ENCODE measurements at places on chromosomes 1 and 21.

DNA sequence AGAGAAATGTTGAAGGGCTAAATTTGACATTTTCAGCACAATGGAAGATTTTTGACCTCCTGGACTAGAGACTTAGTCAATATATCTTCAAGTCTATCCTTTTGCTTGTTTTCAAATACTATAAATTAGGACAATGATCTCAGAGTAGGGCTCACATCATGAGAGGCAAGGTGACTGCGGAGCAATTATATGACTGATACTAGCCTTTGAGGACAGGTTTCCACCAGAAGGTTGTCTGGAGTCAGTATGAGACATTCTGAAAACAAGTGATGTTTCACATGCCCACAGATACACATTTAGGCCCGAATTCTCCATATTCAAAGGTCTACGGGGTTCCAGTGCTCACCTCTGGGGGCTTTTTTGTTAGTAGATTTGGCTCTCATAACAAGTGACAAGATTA, 142.3 kb upstream of the SAMSN1 start:
- DNase-seq: no peak

GRCh38 chr1:19852036-19852435, 30.2 kb upstream of the OTUD3 start:
- no peak for DNase-seq

DNA sequence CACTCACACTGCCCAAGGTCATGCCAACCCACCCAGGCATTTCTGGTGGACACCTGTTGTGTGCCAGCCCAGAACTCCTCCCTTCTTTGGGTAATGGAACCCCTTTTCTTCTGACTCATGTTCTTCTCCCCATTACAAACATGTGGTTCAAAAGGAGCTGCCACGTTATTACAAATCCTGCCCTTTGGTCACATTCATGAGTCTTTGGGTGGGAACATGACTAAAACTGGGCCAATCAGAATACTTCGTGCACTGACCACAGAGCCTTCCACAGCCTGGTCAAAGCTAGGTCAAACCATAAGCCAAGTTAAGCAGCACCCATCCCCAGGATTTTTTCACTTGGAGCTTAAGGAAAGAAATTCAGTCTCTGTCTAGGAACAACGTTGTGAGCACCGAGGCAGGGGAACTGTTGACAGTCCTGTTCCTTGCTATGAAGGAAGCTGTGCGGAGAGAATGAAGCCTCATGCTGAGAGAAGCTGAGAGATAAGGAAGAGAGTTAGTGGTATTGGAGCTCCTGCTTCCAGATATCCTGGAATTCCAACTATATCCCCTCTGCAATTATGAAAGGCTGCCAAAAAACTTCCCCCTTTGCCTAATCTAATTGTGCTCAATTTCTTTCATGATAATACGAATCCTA, 46.8 kb upstream of the DIPK1A start:
- DNase-seq: no peak

DNA sequence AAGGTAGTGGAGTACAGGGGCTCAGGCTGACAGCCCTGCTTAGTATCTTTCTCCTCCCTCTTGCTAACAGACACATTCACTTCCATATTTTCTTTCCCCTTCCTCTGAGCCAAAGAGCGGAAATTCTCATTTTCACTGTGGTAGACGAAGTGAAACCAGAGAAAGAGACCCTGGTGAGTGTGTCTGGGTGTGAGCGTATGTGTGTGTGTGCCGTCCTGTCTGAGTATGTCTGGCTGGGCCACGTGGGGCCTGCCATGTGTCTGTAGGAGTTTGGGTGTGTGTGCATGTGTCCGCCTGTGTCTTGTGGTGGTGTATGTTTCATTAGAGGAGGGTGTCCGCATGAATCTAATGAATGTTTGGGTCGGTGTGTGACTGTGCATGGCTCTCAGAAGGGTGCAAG, 1.7 kb downstream of the COL8A2 start:
- DNase-seq: no peak

GRCh38 chr1:47231301-47232186, 481 bp downstream of the TAL1 start:
- no peak for DNase-seq

DNA sequence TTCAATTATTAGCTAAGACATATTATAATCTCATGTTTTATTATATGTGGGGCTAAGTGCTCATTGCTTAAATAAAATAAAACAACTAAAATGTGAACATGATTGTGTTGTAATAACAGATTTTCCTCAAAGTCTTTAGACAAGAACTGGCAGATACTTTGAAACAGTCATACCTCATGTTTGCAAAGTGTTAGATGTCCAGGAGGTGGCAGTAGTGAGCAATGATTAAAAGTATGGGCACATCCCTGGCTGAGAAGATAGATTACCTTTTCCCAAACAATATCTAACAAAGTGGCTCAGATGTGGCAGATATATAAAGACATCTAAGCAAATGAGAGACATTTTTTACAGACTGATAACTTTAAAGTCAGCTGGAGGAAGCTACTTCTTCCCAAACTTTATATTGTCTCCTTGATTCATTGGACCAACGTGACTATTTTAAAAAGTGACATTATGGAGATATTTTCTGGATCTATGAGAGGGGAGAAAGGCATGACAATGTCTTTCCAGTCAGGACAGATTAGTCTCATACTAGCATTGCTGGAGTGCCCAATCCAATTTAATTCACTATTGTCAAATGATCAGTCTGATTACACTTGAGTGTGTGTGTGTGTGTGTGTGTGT, 269.8 kb downstream of the S1PR1 start:
- DNase-seq: no peak

- DNase-seq: no peak
Observed at GRCh38 chr21:43292041-43292865, 123.4 kb downstream of the CRYAA start.

DNA sequence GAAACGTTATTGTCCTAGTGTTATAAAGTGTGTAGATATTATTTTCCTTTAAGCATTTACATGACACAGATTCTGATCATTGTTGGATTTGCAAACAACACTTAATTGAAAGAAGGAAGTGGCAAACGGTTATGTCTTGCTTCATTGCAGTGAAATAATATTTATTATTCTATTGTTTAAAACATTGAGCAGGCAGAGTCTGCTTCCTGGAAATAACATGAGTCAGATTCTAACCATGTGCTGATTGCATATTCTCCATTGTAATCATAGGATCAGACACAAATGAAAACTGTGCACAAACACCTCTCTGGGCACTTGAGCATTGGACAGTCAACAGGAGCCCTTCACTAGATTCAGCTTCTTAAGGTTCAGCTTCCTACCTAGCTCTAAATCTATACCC, 46.8 kb upstream of the USP25 start:
- no peak for DNase-seq

DNA sequence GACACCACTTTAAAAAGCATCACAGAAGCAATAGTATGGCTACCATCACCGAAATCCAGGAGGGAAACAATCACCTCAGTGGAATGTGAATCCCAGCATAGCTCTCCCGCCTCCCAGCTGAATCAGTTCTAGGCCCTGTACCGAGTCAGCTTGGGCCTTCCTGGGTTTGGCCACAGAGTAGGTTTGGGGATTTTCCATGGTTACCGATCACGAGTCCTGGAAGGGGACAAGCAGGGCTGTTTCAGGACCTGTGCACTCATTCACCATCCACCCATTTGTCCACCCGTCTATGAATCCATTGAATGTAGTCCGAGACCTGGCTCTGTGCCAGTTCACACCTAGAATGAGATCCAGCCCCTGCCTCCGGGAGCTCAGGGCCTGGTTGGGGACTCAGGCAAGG, 94.2 kb downstream of the ARHGEF10L start:
- DNase-seq: no peak

DNA sequence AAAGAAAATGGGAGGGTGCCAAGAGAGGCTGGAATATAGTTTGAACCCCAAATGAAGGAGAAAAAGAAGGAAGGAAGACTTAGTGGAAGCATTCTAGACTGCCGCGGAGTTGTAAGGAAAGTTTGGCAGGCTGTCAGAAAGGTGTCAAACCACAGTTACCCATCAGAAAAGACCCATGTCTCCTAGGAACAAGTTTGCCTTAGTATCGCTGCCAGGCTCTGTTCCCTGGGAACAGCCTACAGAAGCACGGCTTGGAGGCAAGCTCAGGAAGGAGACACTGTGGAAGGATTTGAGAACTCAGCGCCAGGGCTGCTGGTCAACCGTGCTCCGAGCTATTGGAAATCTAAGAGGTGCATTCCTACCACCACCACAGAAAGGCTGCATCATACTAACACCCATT, 197.4 kb downstream of the RRAGC start:
- no peak for DNase-seq

- no peak for DNase-seq
Observed at GRCh38 chr1:38111589-38111988, 65.0 kb upstream of the POU3F1 start.

DNA sequence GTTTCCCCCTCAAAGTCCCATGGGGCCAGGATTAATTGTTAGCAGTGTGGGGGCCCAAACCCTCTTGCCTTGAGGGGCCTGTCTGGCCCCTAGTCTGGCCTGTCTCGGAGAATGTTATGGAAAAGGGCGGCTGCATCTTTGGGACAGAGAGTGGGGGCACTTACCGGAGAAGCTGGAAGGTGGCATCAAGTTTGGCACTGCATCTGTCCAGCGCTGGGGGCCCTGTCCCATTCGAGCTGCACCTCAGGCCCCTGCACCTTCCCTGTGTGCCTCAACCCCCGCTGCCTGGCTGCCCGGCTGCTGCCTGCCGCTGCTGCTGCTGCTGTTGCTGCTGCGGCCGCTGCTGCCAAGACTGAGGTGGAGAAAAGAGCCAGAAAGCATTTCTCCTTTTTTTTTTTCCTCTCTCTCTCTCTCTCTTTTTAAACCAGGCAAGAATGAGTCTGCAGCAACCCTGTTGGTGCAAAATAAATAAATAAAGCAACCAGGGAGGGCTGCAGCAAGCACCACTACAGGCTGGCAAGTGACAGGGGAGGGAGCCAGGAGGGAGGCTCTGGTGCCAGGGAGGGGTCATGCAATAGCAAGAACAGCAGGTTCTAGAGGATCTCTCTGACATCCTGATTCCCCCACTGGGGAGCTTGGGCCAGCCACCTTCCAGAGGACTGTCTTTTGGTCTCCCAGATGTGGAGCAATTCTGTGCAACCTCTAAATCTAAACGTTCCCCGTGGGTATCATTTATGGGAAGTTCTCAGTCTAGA, at the start of gene LINGO4:
TSS of gene LINGO4 (minus strand) at position 354 of the 755 bp plus-strand sequence. CDS start 2,715 bp downstream, outside the sequence.
- no peak for DNase-seq

DNA sequence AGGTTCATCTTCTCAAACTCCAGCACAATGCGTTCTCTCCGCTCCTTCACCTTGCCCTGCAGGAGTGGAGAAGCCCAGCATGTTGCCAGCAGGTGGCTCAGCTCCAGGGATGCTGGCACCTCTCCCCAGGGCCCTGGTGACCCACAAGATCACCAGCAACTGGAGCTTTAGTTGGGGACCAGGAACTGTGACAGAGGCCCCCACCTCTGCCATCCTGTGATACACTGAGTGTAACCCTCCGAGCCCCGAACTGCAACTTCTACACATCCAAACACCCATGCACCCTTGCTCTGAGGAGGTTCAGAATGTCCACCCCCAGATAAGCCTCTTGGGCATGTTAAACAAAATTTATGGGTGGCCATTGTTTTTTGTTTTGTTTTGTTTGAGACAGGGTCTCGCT, 4.5 kb upstream of the TRIM11 start:
- DNase-seq: no peak

GRCh38 chr1:151058692-151059091, 730 bp downstream of the CDC42SE1 start:
- no peak for DNase-seq

- no peak for DNase-seq
Observed at GRCh38 chr1:55272994-55273393, 57.8 kb upstream of the USP24 start.

- no peak for DNase-seq
Observed at GRCh38 chr1:40977716-40978115, 1.8 kb upstream of the CTPS1 start.

DNA sequence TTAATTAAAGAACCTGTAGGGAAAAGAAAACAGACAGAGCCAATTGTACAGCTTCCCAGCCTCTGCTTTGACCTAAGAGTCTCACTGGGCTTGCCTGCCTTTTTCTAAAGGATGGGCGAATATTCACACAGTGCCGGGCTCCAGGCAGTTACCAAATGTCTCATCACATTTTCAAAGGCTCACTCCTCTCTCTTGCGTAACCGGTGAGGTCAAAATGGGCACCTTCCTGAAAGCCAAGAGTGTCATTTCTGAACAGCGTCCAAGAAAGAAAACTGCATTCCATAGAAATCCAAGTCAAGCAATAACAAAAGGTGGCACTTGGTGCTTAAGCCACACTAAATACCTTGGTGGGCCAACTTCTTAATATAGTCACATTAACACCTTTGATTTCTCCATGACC, 710 bp upstream of the PALMD start:
- no peak for DNase-seq

DNA sequence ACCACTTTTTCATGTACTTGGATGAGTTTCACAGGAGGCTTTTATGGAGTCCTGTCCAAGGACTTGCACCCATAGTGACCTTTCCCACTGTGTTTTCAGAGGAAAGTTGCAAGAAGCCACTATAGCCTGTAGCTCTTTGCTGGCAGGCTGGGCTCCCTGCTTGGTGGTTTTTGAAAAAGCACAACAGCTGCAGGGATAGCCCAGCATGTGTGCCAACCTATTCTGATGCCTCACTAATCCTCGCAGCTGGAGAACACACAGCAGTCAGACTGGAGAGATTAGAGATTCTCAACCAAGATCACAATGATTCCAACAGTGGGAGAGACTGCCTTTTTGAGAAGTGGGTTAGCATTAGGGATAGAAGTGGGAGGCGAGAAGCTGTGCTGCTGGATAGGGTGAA, 24.1 kb upstream of the ARHGEF11 start:
- no peak for DNase-seq

- no peak for DNase-seq
Observed at GRCh38 chr1:200869753-200870391, 2.9 kb upstream of the GPR25 start.

DNA sequence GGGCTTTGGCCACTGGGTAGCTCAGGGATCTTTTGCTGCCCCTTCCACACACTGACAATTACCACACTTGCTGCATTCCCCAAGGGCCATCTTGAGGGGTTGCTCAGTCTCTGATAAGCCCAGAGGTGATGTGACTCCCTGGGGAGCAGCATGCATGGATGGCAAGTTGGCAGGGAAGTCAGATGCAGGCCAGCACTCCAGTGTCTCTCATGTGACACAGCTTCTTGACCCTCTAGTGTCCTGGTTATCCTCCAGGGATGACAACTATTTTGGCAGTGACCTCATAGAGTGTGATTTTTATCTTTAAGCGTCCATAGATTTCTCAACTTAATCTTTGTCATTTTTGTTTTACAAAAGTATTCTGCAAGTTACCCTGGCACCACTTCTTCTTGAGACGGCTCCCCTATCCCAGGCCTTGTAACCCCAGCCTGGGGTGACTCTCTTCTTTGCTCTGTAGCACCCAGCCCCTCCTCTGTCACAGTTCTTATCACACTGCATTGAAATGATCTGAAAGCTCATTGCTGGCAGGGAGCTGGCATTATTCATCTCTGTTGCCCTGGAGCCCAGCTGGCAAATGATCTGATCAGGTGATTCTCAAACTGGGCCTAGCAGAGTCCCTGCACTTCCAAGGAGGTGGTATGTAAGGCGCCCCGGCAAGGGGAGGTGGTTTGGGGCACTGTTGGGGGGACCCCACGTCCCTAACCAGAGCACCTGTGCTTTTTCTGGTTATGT, 72.6 kb downstream of the TENT5C start:
- DNase-seq: no peak
